ENCODE measurements at places on chromosomes 6 and 20. TPM values are rescaled to one million over a fixed set of nuclear protein-coding genes. Genes with fewer than 3 reads are reported as not detected.

The PPP1R10 gene
- 19.0 TPM for total RNA-seq

The NTSR1 gene
- total RNA-seq, result not detected

The KCTD20 gene
- 74.0 TPM for total RNA-seq

The MLN gene
- not detected for total RNA-seq

The ULBP1 gene
- total RNA-seq, result not detected

The CLDN20 gene
- total RNA-seq, result not detected

The TMEM244 gene
- not detected for total RNA-seq

The SLC17A9 gene
- total RNA-seq, result 0.38 TPM

The TPBG gene
- 13.5 TPM for total RNA-seq

The UBD gene
- total RNA-seq, result not detected

The MMP24 gene
- 0.17 TPM for total RNA-seq

The ENPP1 gene
- 69.3 TPM for total RNA-seq

The DSTN gene
- 177 TPM for total RNA-seq

The ADAM33 gene
- total RNA-seq, result 23.6 TPM

The ACTL10 gene
- total RNA-seq, result 0.51 TPM

The SEMG2 gene
- not detected for total RNA-seq

The RNF144B gene
- 20.9 TPM for total RNA-seq

The ZKSCAN4 gene
- total RNA-seq, result 5.5 TPM

The PTGIS gene
- total RNA-seq, result 39.2 TPM

The TDP2 gene
- 50.2 TPM for total RNA-seq

The MLIP gene
- total RNA-seq, result 10.1 TPM

The ADTRP gene
- total RNA-seq, result 0.44 TPM

The ERGIC3 gene
- total RNA-seq, result 183 TPM

The CRIP3 gene
- 0.88 TPM for total RNA-seq

The ASF1A gene
- 8.2 TPM for total RNA-seq

The GSTA3 gene
- not detected for total RNA-seq

The NKAPL gene
- 2.2 TPM for total RNA-seq

The PSORS1C2 gene
- not detected for total RNA-seq

The CCM2L gene
- 25.1 TPM for total RNA-seq

The TTI1 gene
- total RNA-seq, result 9.6 TPM

The SLC17A3 gene
- not detected for total RNA-seq

The MYBL2 gene
- total RNA-seq, result 0.57 TPM

The CFAP61 gene
- 3.7 TPM for total RNA-seq

The BRPF3 gene
- 14.1 TPM for total RNA-seq

The TNF gene
- 0.22 TPM for total RNA-seq

The PYGB gene
- total RNA-seq, result 112 TPM

The ARMH2 gene
- not detected for total RNA-seq

The TUBE1 gene
- total RNA-seq, result 57.6 TPM

The ENPP4 gene
- total RNA-seq, result 16.2 TPM

The VGLL2 gene
- not detected for total RNA-seq

The SFTA2 gene
- not detected for total RNA-seq

The BPIFB2 gene
- total RNA-seq, result not detected

The COL11A2 gene
- not detected for total RNA-seq

The CCN6 gene
- total RNA-seq, result not detected

The CGAS gene
- total RNA-seq, result 4.2 TPM

The TNXB gene
- 93.9 TPM for total RNA-seq

The FERMT1 gene
- total RNA-seq, result 0.51 TPM

The ZNF165 gene
- total RNA-seq, result 0.88 TPM

The LY6G6C gene
- total RNA-seq, result not detected

The LRRC73 gene
- total RNA-seq, result 0.57 TPM

The TNFRSF6B gene
- total RNA-seq, result 1.1 TPM

The FNDC1 gene
- 6.6 TPM for total RNA-seq

The PRKN gene
- 9.6 TPM for total RNA-seq

The NDRG3 gene
- total RNA-seq, result 18.1 TPM

The C6orf120 gene
- 43.7 TPM for total RNA-seq

The RAB44 gene
- 1.3 TPM for total RNA-seq

The SIRPD gene
- 7.8 TPM for total RNA-seq
